Esophagus squamous epithelium (tissue), 5 donors: ENCODE measurements at places on chromosomes 16 and 17.

GRCh38 chr16:58211846-58212245 lies 13.9 kb upstream of the CSNK2A2 start:
- no peak for DNase-seq

DNA sequence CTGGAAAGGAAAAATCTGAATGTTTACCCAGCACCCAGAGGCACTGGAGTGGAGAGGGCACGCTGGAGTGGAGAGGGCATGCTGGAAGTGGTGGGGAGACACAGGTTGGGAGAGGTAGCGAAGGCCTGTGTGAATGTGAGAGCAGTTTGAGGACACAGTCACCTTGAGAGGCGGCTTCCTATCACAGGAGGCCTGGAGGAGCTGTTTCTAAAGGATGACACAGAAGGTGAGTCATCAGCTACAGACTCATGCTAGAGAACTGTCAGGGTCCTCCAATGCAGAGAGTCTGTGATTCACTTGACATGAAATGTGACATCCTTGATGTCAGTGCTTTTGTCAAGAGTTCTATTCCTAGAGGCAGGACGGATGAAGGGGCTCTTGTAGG lies 13.8 kb downstream of the CTRL start:
- DNase-seq: no peak

DNA sequence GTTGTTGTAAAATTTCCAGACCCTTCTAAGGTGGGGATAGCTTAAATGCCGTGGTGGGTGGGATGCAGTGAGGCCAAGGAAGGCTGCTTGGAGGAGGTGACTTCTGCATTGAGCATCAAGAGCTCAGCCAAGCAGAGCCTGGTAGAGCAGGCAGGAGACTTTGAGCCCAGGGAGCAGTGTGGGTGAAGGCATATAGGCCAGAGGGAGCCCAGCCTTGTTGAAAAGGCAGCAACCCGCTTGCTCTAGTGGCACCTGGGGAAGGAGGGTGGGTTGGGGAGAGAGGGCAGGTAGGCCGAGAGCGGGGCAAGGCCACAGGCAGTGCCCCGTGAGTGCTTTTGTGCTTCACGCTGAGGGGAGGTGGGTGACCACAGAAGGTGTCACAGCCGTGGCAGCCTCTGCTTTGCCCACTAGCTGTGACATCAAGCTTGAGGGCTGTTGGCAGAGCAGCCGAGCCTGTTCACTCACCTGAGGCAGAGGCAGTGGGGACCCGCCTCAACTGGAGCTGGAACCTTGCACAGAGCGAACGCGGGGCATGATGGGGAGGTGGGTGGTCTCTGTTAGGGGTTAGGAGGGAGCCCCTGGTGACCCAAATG lies 56.1 kb downstream of the IRF8 start:
- DNase-seq: no peak

DNA sequence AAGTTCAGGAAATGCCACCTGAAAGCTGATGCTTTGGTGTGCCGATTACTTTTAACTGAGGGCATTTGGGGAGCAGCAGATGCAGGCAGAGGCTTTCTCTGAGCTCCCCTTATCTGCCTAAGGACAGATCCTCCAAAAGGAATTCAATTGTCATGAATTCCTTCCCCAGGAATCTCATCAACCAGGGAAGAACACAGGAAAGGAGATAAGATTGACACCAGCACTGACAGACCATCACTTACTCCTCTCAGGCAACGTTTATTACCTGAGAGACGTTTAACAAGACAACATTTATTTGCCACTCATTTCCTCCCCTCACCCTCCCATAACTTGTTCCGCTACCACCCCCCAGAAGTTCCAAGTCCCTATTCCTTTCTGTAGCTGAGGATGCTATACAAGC lies 17.6 kb upstream of the CDRT4 start:
- DNase-seq: no peak

DNA sequence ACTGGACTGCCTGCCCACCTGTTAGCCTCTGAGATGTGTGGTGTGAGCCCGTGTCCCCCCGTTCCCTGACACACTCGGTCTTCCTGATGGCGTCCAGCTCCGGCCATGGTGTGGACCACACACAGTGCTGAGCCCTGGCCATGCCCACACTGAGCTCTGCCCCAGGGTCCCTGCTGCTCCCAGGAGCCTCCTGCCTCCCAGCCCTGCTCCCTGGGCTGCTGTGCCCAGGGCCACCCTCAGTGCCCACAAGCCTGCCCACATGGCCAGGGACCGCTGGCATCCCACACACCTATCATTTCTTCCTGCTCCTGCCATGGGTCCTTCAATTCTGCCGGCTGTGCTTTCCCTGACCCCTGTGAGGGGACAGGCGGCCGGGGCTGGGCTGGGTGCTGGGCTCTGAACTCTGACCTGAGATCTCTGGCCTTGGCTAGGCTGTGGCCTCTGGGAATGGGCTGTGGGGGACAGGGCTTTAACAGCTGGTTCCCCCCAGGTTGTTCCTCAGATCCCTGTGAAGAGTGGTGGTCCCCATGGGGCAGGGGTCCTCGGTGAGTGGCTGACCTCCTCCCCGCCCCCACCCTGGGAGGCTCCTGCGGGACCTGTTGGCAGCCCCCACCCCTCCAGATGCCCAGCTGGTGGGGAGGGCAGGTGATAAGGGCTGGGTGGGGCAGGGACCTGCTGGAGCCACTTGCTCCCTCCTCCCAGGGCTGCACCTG lies 4.0 kb downstream of the CEMP1 start:
- no peak for DNase-seq

DNA sequence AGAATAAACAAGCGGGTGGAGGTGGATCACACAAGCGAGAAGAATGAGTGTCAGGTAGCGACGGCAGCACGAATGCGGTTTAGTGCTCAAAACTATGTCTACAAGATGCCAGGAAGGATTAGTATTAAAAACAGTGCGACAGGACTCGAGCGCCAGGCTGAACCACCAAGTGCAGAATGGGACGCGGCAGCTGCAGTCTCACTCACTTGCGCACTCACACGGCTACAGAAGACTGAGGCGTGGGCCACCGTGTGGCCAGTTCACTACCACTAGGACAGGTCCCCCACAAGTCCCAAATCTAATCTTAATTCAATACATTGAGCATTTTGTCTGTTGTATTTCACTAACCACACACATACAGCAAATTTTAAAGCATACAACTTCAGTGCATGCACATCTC lies 35.7 kb upstream of the TRAP1 start:
- DNase-seq: no peak

- no peak for DNase-seq
These were observed 10.6 kb downstream of the SLC16A3 start for GRCh38 chr17:82239401-82239925.

- DNase-seq: no peak
These were observed 9.0 kb upstream of the HAPSTR1 start for GRCh38 chr16:9082422-9082821.

GRCh38 chr16:84314373-84314772 lies 19.7 kb downstream of the WFDC1 start:
- no peak for DNase-seq

DNA sequence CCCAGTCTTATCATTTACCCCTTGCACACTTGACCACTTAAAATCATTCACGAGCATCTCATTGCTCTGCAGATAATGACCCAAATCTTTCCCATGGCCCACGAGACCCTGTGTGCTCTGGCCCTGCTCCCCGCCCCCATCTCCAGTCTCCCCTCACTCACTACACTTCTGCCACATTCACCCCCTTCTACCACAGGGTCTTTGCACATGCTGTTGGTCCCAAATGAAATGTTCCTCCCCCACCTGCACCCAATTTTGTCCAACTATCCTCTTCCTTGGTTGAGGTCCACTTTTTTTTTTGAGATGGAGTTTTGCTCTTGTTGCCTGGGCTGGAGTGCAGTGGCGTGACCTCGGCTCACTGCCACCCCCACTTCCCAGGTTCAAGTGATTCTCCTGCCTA lies 39.2 kb downstream of the CCDC42 start:
- no peak for DNase-seq

DNA sequence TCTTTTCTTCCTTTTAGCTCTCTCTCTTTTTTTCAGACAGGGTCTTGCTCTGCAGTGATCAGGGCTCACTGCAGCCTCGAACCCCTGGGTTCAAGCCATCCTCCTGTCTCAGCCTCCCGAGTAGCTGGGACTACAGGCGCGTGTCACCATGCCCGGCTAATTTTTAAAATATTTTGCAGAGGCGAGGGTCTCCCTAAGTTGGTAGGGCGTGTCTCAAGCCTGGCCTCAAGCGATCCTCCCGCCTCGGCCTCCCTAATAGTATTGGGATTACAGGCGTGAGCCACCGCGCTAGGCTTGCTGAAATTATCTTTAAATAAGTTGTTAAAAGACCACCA lies 797 bp upstream of the SNX11 start:
- DNase-seq: no peak

DNA sequence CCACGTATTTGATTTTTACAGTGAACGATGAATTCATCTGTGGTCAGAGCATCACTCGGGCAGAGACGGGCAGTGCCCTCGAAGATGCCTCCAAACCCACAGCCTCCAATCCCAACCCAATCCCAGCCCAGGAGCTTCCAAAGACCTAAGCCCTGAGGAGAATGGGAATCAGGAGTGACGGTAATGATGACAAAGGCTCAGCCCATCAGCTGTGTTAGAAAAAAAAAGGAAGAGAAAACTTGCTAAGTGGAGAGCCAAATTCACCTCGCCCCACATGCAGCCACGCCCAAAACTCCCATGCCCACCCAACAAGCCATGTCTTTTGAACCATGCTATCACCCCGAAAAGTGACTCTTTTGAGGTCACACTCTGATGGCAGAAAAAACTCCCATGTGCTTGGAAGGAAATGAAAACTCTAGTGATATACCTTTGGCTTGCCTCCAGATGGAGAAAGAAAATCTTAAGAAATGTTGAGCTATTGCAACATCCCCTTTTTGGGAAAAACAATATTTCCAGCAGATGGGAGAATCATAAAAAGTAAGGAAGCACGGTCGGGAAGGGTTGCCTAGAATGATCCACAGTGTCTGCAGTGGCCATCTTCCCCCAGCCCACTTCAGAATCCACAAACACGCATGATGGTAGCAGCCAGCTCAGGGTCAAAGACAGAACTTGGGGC lies 37.7 kb downstream of the XYLT1 start:
- DNase-seq: no peak

DNA sequence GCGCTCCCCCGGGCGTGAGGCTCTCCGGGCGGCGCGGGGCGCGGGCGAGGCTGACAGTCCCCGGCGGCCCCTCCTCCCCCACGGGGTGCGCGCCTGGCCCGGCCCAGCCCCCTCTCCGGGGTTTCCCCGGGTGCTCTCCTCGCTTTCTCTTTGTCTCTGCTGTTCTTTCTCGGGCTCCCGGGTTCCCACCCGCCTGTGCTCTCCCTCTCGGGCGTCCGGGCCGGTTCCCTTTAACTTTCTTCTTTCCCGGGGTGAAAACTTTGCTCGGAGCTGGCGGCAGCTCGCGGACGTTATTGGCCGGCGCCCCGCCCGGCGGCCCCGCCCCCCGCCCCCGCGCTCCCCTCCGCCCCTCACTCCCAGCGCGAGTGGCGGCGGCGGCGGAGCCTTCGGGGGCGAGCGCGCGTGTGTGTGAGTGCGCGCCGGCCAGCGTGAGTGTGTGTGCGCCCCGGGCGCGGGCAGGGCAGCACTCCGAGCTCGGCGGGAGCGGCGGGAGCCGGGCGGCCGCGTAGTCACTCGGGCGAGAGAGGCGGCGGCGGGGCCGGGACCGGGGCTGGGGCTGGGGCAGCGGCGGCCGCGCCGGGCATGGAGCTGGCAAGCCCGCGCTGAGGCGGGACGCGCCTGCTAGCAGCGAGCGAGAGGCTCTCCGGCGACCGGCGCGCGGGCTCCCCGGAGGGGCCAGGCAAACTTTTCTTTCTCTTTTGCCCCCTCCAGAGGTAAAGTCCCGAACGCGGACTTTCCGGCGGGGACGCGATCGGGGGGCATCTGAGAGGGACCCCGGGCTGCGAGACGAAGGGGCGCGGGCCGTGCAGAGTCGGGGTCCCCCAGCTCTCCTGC lies at the start of gene NTN1:
TSS of gene NTN1 (plus strand) at position 353 of the 834 bp plus-strand sequence. CDS start 864 bp downstream, outside the sequence.
- DNase-seq: no peak

- no peak for DNase-seq
These were observed 421.1 kb upstream of the C16orf82 start for GRCh38 chr16:26645614-26646013.

DNA sequence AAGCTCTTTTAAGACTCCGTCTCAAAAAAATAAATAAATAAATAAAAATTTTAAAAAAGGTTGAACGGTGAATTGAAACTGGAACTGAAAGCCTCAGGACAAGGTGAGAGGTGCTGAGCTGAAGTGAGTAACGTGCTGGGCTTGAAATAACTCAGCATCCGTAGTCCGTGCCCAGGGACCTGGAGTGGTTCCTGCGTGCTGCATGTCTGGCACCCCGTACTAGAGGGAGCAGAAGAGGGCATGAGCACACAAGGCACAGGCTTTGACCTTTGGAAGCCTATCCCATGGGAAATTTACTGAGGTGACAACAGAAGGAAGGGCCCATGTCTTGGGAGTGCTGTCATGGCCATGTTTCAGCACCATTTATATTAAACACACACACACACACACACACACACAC lies 4.5 kb upstream of the MEIOB start:
- DNase-seq: no peak

DNA sequence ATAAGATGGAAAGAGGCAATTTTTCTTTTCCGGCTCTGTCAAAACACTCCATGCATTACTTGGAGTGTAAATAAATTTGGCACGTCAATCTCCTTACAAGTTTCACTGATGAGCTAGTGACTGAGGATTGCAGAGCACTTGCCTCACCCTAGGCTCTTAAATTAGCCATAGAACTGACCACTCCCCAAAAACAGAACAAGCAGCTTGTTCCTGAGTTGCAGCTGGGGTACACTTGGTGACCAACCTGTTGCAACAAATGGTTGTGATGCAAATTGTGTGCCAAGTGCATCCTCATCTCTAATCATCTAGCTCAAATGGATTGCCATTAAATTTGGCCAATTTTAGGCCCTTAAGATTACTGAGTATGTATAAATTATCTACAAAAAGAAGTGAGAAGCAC lies 67.0 kb downstream of the CACNG1 start:
- DNase-seq: no peak

DNA sequence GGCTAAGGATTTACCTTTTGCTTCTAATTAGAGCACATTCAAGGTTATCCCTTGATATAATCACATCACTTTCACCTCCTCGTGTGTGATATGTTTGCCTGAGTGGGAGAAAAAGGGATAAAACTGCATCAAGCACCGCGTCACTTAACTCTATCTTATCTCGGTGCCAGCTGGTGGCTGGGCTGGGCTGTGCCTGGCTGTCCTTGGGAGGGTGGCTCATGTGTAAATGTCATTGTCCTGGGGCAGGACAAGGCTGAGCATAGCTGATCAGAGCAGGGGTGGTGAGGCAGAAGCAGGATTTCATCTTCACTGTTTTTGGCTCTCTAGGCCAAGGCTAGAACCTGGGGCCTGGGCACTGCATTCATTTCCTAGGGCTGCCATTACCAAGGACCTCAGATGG lies 105.3 kb downstream of the RAP1GAP2 start:
- no peak for DNase-seq
